ENCODE measurements at places on chromosomes 16 and 17.

- H3K4me3 ChIP-seq, result no peak overlapping the region
- no peaks in the 10 kb centered on the region for H3K27me3 ChIP-seq
- DNase-seq, result no peak
- H3K4me1 ChIP-seq, result no peaks in the 10 kb centered on the region
Observed at GRCh38 chr16:5442054-5442453, 344.5 kb upstream of the EEF2KMT start.

- H3K27ac ChIP-seq, result no peak overlapping the region
- H3K36me3 ChIP-seq, result no peaks in the 10 kb centered on the region
- no peaks in the 10 kb centered on the region for H3K27me3 ChIP-seq
- no peak for DNase-seq
- no peaks in the 10 kb centered on the region for H3K4me1 ChIP-seq
Observed at GRCh38 chr16:68802190-68802589, 41.1 kb upstream of the TANGO6 start.

- H3K27ac ChIP-seq, result no peak overlapping the region
- H3K4me3 ChIP-seq, result no peak overlapping the region
- peaks cover 4% of the 10 kb centered on the region for H3K4me1 ChIP-seq
- H3K36me3 ChIP-seq, result peaks cover 14% of the 10 kb centered on the region
- no peak for DNase-seq
Observed at GRCh38 chr17:42538482-42538881, 2.4 kb downstream of the NAGLU start.

- no peaks in the 10 kb centered on the region for H3K4me1 ChIP-seq
- no peak for DNase-seq
- no peak overlapping the region for H3K4me3 ChIP-seq
- H3K27me3 ChIP-seq, result peaks cover 57% of the 10 kb centered on the region
- H3K36me3 ChIP-seq, result no peaks in the 10 kb centered on the region
Observed at GRCh38 chr16:31363721-31364120, 8.7 kb downstream of the ITGAX start.

- no peak overlapping the region for H3K4me3 ChIP-seq
- peaks cover 21% of the 10 kb centered on the region for H3K4me1 ChIP-seq
- peaks cover 39% of the 10 kb centered on the region for H3K27me3 ChIP-seq
- DNase-seq, result no peak
Observed at GRCh38 chr17:79841369-79842135, 2.3 kb upstream of the CBX4 start.

- no peaks in the 10 kb centered on the region for H3K4me1 ChIP-seq
- H3K4me3 ChIP-seq, result no peak overlapping the region
Observed at GRCh38 chr16:58013201-58013956, 12.2 kb downstream of the USB1 start.

DNA sequence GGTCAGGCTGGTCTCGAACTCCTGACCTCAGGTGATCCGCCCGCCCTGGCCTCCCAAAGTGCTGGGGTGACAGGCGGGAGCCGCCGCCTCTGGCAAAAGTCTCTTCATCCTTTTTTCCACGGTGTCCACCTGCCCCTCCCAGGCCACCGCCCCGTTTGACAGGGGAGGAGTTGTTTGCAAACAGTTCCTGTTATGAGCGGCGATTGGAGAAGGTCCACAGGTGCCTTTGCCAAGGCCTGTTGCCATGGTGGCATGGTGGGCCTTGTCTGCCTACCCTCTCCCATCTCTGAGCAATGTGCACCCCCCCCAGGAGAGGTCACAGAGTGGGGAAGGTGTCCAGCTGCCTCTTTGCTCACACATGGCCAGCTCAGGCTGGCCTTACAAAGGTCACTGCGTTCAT is 16.0 kb upstream of the RAP1GAP2 start:
- H3K4me3 ChIP-seq, result no peak overlapping the region
- H3K27me3 ChIP-seq, result peaks cover 7% of the 10 kb centered on the region
- H3K36me3 ChIP-seq, result no peaks in the 10 kb centered on the region
- H3K4me1 ChIP-seq, result peaks cover 16% of the 10 kb centered on the region
- no peak overlapping the region for H3K27ac ChIP-seq
- no peak for DNase-seq

DNA sequence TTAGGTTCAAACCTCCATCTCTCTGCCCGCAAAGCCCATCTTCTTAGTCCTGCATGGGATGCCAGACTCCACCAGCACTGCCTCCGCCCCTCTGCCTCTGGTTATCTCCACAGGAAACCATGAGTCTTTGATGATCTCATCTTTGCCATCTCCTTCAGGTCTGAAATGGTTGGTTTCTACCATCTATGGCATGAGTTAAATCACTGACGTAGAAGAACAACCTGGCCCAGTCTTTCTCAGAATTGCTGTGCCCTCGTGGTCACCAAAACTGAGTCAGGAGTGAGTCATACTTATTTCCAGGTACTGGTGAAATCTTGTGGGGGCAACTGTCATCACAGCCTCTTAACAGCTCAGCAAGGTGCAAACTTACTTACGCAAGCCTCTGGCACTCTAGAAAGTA is 468.7 kb upstream of the C16orf82 start:
- H3K36me3 ChIP-seq, result no peaks in the 10 kb centered on the region
- H3K4me3 ChIP-seq, result no peak overlapping the region
- H3K27ac ChIP-seq, result no peak overlapping the region
- no peak for DNase-seq

- no peaks in the 10 kb centered on the region for H3K36me3 ChIP-seq
- H3K27me3 ChIP-seq, result peaks cover 75% of the 10 kb centered on the region
- no peaks in the 10 kb centered on the region for H3K4me1 ChIP-seq
- DNase-seq, result no peak
- H3K4me3 ChIP-seq, result no peak overlapping the region
Observed at GRCh38 chr16:86307514-86307903, 202.8 kb upstream of the FOXF1 start.

DNA sequence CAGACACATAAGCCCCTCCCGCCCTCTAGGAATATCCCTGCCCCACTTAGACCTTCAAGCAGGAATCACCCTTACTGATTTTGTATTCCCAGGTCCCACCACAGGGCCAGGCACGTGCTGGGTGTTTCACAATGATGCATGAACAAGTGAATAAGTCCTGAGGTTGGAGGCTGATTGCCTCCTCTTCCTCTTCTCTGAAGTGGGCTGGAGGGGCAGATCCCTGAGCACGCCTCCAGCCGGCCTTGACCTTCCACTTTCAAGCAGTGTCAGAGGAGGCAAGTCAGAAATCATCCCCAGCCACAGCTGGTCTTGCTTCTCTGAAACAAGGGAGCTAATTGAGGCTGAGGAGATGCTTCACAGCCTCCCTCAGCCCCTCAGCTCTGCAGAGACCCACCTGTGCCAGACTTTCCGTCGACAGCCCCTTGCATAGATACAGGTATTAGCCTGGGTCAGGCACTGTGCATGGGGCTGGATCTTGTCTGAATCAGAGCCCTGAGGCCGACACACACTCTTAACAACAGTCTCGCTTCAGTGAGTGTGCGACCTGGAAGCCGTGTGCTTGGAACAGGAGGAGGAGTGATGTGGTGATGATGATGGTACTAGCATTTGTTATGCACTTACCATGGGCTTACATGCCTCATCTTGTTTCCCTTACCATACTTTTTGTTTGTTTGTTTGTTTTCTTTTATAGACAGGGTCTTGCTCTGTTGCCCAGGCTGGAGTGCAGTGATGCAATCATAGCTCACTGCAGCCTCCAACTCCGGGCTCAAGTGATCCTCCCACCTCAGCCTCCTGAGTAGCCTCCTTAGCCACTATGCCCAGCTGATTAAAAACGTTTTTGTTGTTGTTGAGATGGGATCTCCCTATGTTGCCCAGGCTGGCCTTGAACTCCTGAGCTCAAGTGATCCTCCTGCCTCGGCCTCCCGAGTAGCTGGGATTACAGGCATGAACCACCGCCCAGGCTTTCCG is 15.0 kb downstream of the MRM1 start:
- no peak overlapping the region for H3K27ac ChIP-seq
- H3K4me3 ChIP-seq, result no peak overlapping the region
- no peaks in the 10 kb centered on the region for H3K27me3 ChIP-seq
- no peaks in the 10 kb centered on the region for H3K4me1 ChIP-seq
- no peaks in the 10 kb centered on the region for H3K36me3 ChIP-seq

DNA sequence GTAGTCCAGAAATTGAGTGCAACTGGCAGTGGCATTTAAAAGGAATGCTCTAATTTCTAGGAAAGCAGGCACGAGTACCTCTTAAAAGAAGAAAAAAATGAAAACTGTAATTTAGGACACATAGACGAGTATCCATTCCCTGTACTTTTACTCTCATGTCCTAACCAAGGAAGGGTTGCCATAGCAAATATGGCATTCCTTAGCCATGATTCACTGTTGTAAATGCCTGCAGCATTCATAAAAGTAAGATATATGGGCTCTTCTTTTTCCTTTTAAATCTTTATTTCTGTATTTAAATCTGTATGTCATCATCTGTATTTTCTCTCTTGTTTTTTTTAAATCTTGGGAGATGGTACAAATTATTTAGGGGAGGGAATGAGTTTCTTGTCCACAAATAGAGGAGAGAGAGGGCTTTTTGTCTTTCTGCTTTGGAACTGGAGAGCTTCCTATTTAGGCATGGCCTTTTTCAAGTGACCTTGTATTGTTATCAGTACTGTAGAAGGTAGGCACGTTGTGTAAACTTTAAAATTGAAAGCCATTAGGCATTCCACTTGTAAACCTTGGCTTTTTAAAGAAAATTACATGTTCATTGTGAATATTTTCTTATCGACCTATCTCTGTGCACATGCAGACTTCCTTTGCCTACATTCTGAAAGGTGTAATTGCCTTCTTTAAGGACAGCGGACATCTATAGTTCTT is 50.0 kb downstream of the TENT4B start:
- H3K4me1 ChIP-seq, result peaks cover 19% of the 10 kb centered on the region
- no peak for DNase-seq
- H3K27ac ChIP-seq, result peak overlapping the region; percentile 77

DNA sequence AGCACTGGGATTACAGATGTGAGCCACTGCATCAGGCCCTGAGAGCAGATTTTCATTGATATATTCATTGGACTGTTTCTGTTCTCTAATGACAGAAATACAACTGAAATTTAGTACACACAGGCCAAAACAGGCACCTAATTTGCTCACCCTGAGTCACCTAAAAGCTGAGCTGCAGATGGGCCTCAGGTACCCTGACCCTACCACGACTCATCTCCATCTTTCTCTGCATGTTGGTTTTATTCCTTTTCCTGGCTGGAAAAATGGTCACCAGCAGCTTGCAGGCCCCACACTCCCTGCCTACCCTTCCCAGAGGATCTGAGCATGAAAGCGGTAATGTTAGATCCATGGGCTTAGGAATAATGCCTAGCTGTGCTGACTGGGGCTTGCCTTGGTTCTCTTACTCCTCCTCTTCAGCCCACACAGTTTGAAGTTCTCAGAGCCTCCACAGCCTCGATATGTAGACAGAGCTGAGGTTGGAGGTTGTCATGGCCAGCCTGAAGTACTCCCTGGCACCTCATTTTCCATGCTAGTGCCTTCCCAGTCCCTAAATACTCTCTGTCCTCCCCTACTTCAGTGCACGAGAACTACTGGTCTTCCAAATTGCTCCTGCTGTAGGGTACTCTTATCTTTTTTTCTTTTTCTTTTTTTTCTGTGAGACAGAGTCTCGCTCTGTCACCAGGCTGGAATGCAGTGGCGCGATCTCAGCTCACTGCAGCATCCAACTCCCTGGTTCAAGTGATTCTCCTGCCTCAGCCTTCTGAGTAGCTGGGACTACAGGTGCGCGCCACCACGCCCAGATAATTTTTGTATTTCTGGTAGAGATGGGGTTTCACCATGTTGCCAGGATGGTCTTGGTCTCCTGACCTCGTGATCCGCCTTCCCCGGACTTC is 51.1 kb downstream of the CENPV start:
- DNase-seq, result no peak
- no peaks in the 10 kb centered on the region for H3K27me3 ChIP-seq
- H3K27ac ChIP-seq, result peak overlapping the region; percentile 9
- H3K36me3 ChIP-seq, result no peaks in the 10 kb centered on the region

DNA sequence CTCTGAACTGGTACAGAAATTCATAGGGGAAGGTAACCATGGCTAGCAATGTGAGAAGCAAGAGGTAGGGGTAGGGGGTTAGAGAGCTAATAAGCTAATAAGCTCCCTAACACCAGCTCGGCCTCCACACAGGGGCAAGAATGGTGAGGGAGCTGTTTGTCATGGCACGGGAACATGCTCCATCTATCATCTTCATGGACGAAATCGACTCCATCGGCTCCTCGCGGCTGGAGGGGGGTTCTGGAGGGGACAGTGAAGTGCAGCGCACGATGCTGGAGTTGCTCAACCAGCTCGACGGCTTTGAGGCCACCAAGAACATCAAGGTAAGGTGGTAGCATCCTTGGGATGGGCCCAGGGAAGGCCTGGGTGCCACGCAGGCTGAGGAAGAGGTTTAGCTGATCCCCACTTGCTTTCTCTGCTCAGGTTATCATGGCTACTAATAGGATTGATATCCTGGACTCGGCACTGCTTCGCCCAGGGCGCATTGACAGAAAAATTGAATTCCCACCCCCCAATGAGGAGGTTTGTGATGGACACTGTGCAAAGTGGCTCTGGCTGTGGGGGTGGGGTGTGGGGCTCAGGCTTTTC is 3.5 kb upstream of the FTSJ3 start:
- no peak for DNase-seq
- no peaks in the 10 kb centered on the region for H3K27me3 ChIP-seq
- no peak overlapping the region for H3K27ac ChIP-seq
- peaks cover 27% of the 10 kb centered on the region for H3K4me1 ChIP-seq
- peaks cover 62% of the 10 kb centered on the region for H3K36me3 ChIP-seq

- H3K27me3 ChIP-seq, result no peaks in the 10 kb centered on the region
- H3K4me1 ChIP-seq, result no peaks in the 10 kb centered on the region
- peaks cover 39% of the 10 kb centered on the region for H3K36me3 ChIP-seq
- H3K4me3 ChIP-seq, result peak within 1 kb of the TSS; percentile 92
- peak; percentile 99 for DNase-seq
Observed at GRCh38 chr16:11851294-11852091, at the start of gene RSL1D1. Gene RSL1D1, minus strand, starts transcription at chr16:11851542. Its CDS starts 30 bp downstream, at chr16:11851512.

Data from SK-N-SH (cell line).